ENCODE measurements at places on chromosomes 5 and 9.

DNA sequence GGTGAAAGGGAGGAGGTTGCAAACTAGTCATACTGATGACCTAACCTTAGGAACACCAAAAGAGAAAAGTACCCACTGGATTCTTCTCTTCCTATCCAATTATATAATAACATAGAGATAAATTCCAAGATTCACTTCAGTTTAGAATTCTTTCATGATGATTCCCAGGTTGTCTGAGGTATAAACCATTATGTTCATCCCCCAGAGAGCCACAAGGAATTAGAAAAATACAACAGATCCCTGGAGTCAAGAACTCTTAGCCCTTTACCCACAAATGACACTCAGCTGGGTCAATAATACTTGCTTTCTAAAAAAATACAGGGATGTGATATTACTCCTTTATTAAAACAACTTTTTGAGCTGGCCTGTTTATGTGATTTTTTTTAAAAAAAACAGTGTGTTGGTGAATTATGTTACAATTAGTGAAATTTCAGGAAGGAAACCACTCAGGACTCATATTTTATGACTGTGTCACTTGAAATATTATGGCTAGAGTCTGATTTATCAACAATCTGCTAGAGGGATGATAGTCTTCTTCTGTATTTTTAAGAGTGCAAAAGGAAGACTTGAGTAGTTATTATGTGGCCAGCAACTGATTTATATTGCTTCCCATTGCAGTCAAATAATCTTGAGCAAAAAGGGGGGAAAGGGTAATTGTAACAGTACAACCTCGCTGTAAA, 338.2 kb downstream of the NFIB start:
- no peak for DNase-seq

- DNase-seq: no peak
Measured at GRCh38 chr5:176817369-176817840, 7.0 kb downstream of the UNC5A start.

DNA sequence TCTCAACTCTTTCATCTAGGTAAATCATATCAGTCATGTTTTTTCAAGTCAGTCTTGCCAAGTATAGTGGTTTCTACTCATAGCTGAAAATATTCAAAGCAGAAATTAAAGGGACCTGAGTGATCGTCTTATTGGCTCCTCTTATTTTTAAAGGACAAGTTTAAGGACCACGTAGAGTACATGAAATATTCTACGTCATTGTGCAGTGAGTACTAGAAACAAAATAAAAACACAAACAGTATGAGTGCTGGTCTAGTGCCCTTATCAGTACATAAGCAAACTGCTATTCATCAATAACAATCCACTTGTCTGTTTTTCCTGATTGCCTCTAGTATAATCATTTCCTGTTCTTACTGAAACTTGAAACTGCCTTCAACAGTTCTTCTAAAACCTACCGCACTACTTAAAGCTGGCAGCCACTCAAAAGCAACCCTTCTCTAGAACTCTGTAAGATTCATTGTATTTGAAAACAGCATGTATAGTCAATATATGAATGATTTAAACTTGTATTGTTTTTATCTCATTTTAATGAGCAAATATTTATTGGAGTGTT, 853.7 kb downstream of the TAF11L14 start:
- DNase-seq: no peak

GRCh38 chr9:19694601-19695000, 94.2 kb downstream of the SLC24A2 start:
- no peak for DNase-seq

GRCh38 chr5:53206562-53206961, 97.0 kb upstream of the MOCS2 start:
- DNase-seq: no peak

Data from HuH-7.5 (cell line).